Mesothelial cell of epicardium (in vitro differentiated cells): ENCODE measurements at places on chromosomes 4 and X.

DNA sequence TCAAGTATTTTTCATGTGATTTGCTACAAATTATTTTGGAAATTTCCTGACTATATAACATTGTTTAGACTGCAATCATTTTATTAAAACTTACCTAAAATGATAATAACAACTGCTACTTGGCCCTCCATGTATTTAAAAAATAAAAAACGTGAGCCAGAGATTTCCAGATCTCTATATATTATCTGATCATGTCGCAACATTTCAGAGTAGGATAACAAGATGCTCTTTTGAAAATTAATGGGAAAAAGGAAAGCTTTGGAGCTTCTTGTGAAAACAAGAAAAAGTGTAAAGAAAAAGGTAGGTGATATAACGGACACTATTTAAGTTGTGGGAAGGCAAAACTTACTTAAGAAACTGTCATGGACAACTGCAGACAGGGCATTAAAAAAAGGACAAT, 14.9 kb upstream of the MAB21L2 start:
- no peaks in the 10 kb centered on the region for H3K27me3 ChIP-seq
- peaks cover 17% of the 10 kb centered on the region for H3K36me3 ChIP-seq
- H3K4me3 ChIP-seq: no peak overlapping the region
- DNase-seq: no peak

GRCh38 chrX:130552444-130553073, 150.8 kb downstream of the RBMX2 start:
- H3K27ac ChIP-seq: no peak overlapping the region
- peaks cover 55% of the 10 kb centered on the region for H3K27me3 ChIP-seq
- no peaks in the 10 kb centered on the region for H3K36me3 ChIP-seq
- no peaks in the 10 kb centered on the region for H3K4me1 ChIP-seq
- DNase-seq: no peak
- no peak overlapping the region for H3K4me3 ChIP-seq

- H3K4me1 ChIP-seq: peaks cover 19% of the 10 kb centered on the region
- H3K27me3 ChIP-seq: no peaks in the 10 kb centered on the region
- no peak overlapping the region for H3K27ac ChIP-seq
- H3K36me3 ChIP-seq: no peaks in the 10 kb centered on the region
- no peak for DNase-seq
These were observed 49.0 kb downstream of the AGA start for GRCh38 chr4:177393236-177393635.

DNA sequence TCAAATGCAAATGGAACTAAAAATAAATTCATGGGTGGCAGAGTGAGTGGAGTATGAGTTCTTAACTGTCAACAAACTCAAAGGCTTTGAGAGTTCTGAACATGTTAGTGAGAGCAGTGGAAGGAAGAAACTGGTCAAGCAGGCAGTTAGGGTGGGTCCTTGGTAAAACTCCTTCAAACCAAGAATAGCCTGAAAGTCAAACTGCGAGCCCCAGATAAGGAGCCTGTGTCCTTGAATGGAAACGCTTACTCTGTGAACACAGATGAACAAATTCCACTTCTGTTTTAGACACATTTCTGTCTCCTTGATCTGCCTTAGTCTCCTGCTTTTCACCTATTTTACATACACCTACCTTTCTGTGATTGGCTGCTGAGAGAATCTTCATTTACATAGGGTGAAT, 129.4 kb upstream of the PCDH18 start:
- H3K27ac ChIP-seq: peak overlapping the region; percentile 35
- H3K4me1 ChIP-seq: peaks cover 51% of the 10 kb centered on the region
- H3K4me3 ChIP-seq: no peak overlapping the region
- H3K27me3 ChIP-seq: no peaks in the 10 kb centered on the region
- no peaks in the 10 kb centered on the region for H3K36me3 ChIP-seq

DNA sequence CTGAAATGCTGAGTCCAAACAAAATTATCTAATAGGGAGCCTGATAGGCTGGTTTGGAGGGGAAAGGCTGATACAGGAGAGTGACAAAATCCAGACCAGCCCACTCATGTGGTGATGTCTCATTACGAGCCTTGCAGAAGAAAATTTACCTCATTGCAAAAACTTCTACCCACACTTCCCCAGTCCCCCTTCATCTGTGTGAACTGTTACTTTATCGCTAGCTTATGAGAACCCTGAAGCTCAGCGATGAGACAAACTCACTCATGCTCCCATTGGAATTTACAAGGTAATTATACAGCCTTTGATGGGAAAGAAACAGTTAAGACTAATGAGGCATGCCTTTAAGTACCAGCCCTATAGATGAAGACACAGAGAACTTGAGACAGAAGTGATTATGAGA, 76.1 kb downstream of the ARHGAP6 start:
- H3K27me3 ChIP-seq: no peaks in the 10 kb centered on the region
- H3K27ac ChIP-seq: peak overlapping the region; percentile 68
- no peak for DNase-seq
- H3K4me3 ChIP-seq: no peak overlapping the region

GRCh38 chr4:110484767-110485166, 8.8 kb downstream of the ENPEP start:
- H3K36me3 ChIP-seq: no peaks in the 10 kb centered on the region
- H3K27me3 ChIP-seq: no peaks in the 10 kb centered on the region
- peaks cover 81% of the 10 kb centered on the region for H3K4me1 ChIP-seq
- DNase-seq: no peak
- no peak overlapping the region for H3K4me3 ChIP-seq
- peak overlapping the region; percentile 90 for H3K27ac ChIP-seq

DNA sequence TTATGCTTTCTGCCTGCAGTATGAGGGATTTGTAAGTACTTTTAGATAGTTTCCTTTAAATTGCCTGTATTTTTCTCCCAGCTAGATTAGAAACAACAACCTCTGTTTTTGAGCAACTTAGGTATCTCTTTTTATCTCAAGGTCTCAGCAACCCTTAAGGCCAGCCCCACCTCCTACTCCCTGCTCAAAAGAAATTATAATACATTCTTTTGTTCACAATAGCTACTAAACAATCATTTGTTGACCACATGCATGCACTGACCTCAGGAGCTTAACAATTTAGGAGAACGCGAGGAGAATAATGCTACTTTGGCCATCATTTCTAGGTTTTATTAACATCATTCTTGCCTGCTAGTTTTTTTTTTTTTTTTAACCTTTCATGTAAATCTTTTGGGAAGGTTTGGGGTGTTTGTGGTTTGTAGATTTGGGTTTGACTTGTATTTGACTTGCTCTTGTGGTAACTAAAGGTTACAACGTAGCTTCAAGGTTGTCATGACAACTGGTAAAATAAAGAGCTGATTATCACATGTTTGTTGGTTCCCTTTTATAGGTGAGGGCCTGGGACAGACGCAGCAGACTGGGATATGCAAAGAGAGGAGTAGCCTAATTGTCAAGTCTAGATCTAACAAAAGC, 145.4 kb upstream of the PLAC1 start:
- no peak overlapping the region for H3K4me3 ChIP-seq
- no peaks in the 10 kb centered on the region for H3K36me3 ChIP-seq
- peaks cover 13% of the 10 kb centered on the region for H3K4me1 ChIP-seq
- no peaks in the 10 kb centered on the region for H3K27me3 ChIP-seq
- no peak for DNase-seq

DNA sequence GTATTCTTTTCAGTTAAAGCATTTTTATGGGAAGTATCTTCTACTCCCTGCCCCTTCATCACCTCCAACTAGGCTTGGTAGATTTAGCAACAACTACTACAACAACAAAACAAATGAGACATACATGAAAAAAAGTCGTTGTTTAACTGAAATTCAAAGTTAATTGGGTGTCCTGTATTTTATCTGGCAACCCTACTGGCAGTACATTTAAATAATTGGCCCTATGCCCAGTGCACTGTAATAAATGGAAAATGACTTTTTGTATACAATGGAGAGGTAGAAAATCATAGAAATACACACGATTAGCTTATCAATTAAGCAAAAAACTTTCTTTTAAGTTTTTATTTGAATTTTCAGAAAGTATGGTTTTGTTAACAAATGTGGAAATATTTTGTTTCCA, 21.4 kb upstream of the CLGN start:
- H3K27ac ChIP-seq: no peak overlapping the region
- peaks cover 48% of the 10 kb centered on the region for H3K27me3 ChIP-seq
- no peak overlapping the region for H3K4me3 ChIP-seq
- peaks cover 4% of the 10 kb centered on the region for H3K4me1 ChIP-seq

DNA sequence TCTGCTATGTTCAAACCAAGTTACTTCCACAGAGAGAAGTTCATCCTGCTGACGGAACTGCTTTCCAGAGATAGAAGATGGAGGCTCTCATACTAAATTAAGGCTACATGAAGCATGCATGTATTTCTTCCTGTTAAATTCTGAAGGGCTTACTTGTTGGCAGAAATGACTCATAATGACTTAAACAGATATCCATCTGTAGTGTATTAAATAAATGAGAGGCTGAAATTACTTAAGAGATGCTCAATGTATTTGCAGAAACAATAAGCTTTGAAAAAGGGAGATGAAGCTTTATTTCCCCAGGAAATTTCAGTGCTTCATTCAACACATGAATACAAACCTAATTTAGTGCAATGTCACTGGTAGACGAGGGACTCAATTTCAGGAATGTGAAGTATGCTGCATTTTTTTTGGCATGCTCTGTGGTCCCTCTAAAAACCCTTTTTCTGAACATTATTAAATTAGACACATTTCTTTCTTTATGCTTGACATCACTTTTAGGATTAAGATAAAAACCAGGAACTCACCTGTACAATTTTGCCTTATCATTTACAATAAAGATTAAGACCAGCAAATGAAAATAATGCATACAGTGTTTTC, 759.1 kb upstream of the POU3F4 start:
- H3K36me3 ChIP-seq: no peaks in the 10 kb centered on the region
- peaks cover 4% of the 10 kb centered on the region for H3K4me1 ChIP-seq
- no peak overlapping the region for H3K4me3 ChIP-seq
- no peaks in the 10 kb centered on the region for H3K27me3 ChIP-seq

GRCh38 chrX:119648421-119648775, 42.2 kb upstream of the NKRF start:
- H3K4me1 ChIP-seq: no peaks in the 10 kb centered on the region
- DNase-seq: no peak
- H3K36me3 ChIP-seq: peaks cover 18% of the 10 kb centered on the region
- H3K27ac ChIP-seq: no peak overlapping the region
- no peak overlapping the region for H3K4me3 ChIP-seq
- no peaks in the 10 kb centered on the region for H3K27me3 ChIP-seq

- no peaks in the 10 kb centered on the region for H3K27me3 ChIP-seq
- peaks cover 5% of the 10 kb centered on the region for H3K4me1 ChIP-seq
- H3K36me3 ChIP-seq: peaks cover 41% of the 10 kb centered on the region
- DNase-seq: no peak
- no peak overlapping the region for H3K27ac ChIP-seq
These were observed 23.7 kb downstream of the CC2D2A start for GRCh38 chr4:15493411-15493810.

DNA sequence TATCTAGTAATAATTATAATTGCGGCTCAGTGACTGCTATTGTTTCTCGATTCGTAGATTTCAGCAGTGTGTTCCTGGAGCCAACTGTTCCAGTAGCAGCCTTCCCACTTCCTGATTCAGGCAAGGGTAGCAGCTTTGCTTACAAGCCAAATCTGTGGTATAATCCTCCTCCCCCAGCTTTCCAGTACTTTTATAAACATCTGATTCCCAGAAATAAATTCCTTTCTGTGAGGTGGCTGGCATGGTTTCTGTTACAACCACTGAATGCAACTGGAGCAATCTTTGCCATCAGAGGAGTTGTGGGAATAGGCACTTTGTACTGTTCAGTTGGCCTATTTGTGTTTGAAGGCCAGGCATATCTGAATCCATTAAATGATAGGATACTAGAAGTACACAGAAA, 80.0 kb downstream of the GLRA3 start:
- no peaks in the 10 kb centered on the region for H3K36me3 ChIP-seq
- no peak overlapping the region for H3K27ac ChIP-seq
- no peaks in the 10 kb centered on the region for H3K27me3 ChIP-seq
- no peak overlapping the region for H3K4me3 ChIP-seq
- H3K4me1 ChIP-seq: peaks cover 20% of the 10 kb centered on the region
- DNase-seq: no peak
